Stimulated activated CD8-positive, alpha-beta memory T cell treated with anti-CD3 and anti-CD28 coated beads, Interleukin-12 subunit alpha, Interleukin-12 subunit beta, amount 100 ng/mL, for 1 hour (primary cell): ENCODE measurements at places on chromosomes 5 and 9.

- DNase-seq = no peak
Measured at GRCh38 chr9:15612962-15613361, 60.1 kb downstream of the CCDC171 start.

GRCh38 chr9:33307067-33307466 is 16.8 kb downstream of the NFX1 start:
- no peak for DNase-seq

GRCh38 chr9:110714314-110714713 is 45.7 kb downstream of the MUSK start:
- DNase-seq = no peak

DNA sequence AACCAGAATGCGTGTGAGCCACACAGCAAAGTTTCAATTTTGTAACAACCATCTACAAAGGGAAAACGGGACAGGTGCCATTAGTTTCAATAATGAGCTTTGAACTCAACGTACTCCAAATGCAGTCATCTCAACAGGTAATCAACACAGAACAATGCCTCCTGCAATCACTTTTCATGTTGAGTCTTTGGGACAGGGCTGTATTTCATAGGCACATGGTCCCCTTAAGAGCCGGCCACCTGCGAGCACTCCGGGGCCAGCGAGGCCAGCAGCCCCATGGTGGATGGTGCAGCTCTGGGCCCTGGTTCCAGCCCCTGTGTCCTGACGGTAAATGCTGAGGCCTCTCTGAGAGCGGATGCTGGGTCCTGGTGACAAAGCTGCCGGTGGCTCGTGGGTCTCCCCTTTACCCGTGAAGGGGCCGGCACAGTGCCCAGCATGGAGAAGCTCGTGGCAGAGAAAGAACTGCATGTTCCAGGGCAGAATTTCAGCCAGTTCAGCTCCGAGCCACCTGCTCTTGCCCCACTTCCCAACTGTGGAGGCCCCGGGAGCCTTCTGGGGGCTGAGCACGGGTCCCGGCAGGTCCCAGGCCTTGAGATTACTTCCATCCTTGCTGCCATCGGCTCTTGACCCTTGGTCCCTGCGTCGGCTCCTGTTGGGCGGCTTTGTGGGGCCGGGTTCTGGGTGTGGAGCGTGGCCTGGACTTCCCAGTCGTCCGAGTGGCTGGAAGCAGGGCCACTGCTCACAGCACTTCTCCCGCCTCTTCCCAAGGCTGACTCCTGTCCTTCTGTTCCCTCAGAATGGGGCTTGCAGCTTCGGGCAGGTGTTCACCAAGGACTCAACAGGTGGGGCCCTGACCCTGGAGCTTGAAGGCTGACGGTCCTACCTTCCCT is 26.1 kb upstream of the RNU6ATAC start:
- no peak for DNase-seq

DNA sequence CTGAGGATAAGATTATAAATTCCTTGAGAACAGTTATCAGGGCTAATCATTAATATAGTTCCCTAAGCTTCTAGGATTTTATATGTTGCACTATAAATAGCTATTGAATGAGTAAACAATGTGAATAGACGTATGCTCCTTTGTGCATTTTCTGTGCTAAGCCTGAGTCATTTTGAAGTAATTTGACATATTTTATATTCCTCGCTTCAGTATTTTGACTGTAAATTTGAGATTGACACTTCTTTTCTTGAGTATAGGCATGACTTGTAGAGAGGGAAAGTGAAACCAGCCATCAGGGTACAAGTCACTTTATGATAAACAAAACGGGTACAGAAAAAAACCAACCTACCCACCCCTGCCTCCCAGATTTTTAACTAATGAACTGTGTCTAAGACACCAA is 367.7 kb upstream of the PRR16 start:
- no peak for DNase-seq

GRCh38 chr9:101432171-101432570 is 3.4 kb downstream of the ALDOB start:
- no peak for DNase-seq

DNA sequence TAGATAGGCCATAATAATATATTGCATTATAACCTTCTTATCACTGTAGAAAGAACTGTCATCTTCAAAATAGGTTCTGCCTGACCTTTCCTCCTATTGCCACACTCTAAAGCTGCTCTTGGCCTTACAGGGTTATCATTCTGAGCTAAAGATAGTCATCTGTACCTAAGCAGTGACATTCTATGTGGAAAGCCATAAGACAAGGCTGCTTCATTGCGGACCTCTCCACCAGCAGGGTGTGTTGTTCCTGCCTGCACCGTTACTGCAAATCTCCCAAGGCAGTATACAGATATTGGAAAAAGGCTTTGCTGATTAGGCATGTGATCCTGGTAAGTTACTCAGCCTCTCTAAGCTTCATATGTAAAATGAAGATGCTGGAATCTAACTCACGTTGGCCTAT is 8.1 kb downstream of the ZNF622 start:
- DNase-seq = no peak

DNA sequence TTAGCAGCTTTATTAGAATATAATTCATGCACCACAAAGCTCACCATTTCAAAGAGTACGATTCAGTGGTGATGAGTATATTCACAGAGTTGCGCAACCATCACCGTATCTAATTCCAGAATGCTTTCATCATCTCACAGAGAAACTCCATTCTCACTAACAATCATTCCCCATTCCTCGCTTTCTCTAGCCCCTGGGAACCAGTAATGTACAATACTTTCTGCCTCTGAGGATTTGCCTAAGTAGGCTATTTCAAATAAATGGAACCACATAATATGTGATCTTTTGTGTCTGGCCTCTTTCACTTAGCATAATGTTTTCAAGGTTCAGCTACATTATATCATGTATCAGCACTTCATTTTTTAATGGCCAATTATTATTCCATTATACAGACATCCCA is 145.1 kb upstream of the ADAMTS16 start:
- DNase-seq = no peak

GRCh38 chr5:56160723-56161438 is 72.2 kb downstream of the ANKRD55 start:
- DNase-seq = no peak

GRCh38 chr5:143574236-143574635 is 170.8 kb upstream of the NR3C1 start:
- DNase-seq = no peak

DNA sequence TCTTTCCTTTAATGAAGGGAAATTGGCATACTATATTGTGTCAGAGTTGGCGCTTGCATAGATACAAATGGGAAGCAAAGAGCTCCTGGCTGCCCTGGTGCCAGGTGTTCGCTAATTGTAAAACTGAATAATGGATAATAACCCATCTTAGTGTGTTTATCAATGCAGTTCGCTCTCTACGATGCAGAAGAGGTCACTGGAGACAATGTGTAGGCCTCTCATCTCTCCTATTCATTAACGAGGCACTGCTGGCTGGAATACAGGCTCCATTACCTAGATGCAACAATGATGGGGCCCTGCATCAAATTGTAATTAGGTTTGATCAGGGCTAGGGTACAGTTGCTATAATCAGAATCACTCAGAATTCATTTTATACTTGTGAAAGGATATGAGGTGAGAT is 171.0 kb downstream of the RMI1 start:
- no peak for DNase-seq

DNA sequence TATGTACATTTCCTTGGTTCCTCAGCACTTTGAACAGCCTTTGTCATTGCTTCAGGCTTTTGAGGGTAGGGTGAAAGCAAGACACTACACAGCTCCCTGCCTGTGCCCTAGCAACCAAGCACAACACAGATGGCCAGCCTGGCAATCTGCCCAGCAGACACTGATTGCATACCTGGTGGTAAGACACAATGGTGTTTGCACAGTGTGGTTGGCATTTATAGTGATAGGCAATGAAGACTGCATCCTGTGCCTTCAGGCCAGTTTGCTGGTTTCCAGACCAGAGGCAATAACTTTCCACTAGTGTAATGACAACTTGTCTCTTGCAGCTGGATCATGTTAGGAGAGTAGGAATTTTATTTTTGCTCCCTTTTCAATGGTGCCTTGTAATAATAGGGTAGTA is 144.5 kb upstream of the TNC start:
- DNase-seq = no peak

- DNase-seq = no peak
Measured at GRCh38 chr5:94281236-94281801, 337.1 kb downstream of the KIAA0825 start.

DNA sequence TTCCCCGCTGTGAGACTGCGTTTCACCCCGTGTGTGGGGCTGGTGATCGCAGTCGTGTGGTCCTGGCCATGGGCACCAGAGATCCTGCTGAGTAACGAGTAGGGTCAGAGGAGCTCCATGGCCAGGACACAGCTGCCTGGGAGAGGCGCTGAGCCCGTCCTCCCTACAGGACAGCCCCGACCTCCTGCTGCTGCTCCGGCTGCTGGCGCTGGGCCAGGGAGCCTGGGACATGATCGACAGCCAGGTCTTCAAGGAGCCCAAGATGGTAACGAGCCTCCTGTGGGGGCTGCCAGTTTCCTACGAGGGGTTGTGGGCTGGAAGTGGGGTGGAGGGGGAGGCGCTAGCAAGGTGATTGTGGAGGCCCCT is 11.0 kb downstream of the NELFB start:
- no peak for DNase-seq

DNA sequence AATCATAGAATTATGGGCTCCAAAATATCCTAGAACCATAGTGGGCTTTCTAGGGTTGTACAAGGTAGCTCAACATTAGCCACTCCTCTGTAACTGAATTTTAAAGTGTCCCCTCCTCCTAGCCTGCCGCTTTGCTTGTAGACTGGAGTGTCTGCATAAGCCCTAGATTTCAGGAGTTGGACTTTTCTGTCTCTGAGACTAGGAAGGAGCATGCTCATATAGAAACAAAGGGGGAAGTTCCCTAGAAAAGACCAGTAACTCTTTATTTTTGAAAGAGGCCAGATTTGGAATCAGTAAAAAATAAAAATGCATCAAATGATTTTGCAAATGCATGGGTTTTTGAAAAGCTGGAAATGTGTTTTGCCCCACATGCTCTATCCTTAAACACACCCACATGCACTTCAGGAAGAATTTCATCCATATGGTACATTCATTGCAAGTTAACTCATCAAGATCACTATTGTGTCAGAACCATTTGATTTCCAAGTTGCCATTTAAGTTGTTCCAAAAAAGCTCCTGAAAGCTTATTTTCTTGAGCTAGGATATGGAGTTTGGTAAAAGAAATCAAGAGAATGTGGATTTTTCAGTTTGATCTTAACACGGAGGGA is 121.0 kb upstream of the NR3C1 start:
- DNase-seq = no peak

DNA sequence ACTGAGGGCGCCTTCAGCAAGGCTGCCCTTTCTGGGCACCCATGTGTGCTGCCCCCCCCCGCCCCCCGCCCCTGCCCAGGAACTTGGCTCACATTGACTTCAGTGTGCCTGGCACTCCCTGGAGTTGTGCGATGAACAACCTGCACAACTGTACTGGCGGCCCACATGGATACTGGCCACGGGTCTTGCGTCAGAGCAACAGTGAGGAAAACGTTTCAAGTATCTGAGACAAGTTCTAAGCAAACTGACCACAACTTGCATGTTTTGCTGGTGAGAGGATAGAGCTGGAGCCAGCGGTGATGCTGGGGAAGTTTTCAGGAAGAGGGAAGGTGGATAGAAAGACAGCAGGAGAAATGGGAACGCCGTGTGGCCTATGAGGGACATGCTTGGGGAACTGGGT is 45.4 kb downstream of the HABP4 start:
- DNase-seq = no peak

DNA sequence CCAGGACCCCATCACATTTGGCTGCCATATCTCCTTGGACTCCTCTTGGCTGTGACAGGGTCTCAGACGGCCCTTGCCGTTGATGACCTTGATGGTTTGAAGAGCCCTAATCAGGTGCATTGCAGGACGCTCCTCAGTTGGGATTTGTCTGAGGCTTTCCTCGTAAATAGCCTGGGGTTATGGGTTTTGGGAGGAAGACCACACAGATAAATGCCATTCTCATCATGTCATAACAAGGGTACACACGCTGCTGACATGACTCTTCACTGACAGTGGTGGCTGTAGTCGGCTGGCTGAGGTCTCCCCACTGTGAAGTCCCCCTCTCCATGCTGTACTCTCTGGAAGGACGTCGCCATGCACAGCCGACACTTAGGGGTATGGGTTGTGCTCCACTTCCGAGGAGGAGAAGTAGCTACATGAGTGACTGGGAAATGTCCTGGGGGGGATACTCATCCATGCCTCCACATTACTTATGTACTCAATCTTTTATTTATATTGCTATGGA is 42.9 kb upstream of the SPTLC1 start:
- no peak for DNase-seq

GRCh38 chr9:130933114-130934046 is 5.7 kb downstream of the FIBCD1 start:
- no peak for DNase-seq

GRCh38 chr9:90112788-90113187 is 508.0 kb downstream of the GADD45G start:
- no peak for DNase-seq

- DNase-seq = no peak
Measured at GRCh38 chr5:74127381-74128320, 501.7 kb downstream of the ARHGEF28 start.

- no peak for DNase-seq
Measured at GRCh38 chr5:157456301-157456700, 3.7 kb upstream of the NIPAL4 start.
